ENCODE measurements at places on chromosomes 7 and 10.

GRCh38 chr10:70234668-70235447 lies 1.6 kb upstream of the PPA1 start:
- no peak for DNase-seq

DNA sequence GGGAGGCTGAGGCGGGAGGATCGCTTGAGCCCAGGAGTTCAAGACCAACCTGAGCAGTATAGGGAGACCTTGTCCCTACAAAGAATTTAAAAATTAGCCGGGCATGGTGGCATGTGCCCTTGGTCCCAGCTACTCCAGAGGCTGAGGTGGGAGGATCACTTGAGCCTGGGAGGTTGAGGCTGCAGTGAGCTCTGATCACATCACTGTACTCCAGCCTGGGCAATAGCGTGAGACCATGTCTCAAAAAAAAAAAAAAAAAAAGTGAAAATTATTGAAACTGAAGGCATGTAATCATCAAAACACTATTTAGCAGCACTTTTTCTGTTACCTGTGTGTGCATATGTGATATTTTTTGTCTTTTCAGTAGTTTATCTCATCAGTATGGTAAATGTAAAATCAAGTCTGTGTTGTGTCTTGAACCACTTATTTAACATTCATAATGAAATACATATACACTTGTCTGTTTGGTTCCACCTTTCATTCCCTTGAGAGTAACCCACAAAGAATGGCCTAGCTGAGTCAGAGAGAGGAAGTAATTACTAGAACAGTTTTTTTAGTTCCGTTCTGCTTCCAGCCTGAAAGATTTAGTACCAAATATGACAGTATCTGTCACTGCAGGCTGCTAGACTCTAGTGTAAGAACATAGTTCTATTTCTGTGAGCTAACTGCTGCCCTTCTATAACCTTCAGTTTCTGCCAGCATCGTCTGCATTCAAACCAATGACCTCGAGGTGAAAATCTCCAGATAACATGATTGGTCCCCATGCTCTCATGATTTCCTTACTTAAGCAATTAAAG lies 68.6 kb downstream of the MMRN2 start:
- no peak for DNase-seq

- DNase-seq: no peak
These were observed at the start of gene LRRN3 for GRCh38 chr7:111090846-111091245. TSS of gene LRRN3 (plus strand) at chr7:111091127. CDS start at chr7:111122773, 31,646 bp downstream.

DNA sequence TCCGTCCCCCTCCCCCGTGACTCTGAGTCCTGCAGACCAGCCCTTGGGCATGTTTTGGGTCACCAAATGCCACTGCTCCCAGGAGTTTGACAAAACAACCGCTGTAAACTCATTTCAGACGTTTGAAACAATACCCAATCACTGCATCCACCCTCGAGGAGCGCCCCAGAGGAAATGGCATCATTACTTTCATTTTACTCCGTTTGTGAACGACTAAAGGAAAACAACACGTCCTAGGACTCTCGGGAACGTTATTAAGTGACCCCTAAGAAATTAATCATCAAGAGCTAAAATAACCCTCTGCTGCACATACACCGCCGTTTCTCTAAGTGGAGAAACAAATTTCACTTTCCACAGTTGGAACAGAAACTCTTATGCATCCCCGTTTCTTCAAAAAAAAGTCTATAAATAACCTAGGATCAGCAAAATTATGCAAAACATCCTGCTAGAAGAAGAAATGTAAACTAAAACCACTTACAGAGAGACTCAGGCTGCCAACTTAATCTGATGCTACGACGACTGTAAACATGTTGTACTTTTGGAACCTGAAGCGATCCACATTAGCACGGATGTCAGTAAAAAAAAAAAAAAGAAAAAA lies 109.9 kb upstream of the EFCAB10 start:
- peak; percentile 30 for DNase-seq

DNA sequence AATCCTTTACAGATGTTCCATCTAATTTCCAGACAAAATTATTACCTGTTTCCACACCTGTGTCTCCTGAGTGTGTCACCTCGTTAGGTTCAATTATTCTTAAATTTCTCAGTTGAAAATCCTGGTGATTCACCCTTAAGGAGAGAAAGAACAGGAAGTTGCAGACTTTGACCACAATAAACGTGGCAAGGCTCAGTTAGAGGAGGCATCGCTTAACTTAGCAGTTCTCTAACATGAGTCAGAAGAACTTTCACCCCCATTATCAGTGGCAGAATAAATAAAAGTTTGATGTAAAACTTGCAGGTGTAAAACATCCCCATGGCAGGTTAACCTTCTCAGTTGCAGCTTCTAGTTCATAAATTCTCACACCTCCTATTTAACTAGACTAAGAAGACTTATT lies 8.3 kb downstream of the XPNPEP1 start:
- no peak for DNase-seq

DNA sequence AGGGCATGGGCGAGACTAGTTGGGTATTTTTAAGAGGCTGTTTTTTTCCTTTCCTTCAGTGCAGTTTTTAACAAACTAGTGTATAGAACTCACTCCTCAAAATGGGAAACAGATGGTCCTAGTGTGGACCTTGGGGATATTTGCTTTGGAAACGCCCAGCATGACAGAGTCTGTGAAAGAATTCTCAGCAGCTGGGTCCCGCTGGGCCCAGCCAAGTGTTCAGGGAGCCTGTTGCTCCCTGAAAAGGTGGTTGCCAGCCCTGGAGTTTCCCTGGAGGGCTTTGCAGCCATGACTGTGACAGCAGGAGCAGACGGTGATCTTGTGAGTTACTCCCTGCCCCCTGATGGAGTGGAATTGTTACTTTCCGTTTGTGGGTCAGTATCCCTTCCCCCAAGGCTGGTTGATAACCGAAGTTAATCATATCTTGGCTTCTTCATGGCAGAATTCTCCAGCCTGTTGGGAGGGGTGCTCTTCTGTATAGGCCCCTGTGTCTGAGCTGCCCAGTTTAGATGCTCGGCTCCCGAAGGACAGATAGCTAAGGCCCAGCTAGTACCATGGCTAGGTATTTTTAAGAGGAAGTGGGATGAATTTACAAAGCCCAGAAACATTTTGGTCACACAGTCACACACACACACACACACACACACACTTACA lies 278.6 kb upstream of the HABP2 start:
- no peak for DNase-seq

GRCh38 chr7:31027161-31027965 lies 24.7 kb upstream of the ADCYAP1R1 start:
- DNase-seq: no peak

DNA sequence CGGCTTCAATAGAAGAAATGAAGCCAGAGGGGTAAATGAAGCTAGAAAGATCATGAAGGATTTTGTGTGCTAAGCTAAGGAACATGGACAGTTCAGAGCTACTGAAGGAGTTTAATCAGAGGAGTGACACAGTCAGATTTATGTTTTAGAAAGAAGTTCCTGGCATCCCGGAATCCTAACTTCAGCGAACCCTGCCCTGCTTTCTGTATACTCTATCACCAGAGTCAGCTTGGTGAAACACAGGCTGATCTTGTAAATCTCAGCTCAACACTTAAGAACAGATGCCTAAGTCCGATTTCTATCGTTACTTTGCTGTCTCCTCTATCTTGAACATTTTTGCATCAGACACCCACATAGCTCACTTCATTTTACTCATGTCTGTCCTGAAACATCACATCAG lies 9.1 kb downstream of the AHR start:
- DNase-seq: no peak

DNA sequence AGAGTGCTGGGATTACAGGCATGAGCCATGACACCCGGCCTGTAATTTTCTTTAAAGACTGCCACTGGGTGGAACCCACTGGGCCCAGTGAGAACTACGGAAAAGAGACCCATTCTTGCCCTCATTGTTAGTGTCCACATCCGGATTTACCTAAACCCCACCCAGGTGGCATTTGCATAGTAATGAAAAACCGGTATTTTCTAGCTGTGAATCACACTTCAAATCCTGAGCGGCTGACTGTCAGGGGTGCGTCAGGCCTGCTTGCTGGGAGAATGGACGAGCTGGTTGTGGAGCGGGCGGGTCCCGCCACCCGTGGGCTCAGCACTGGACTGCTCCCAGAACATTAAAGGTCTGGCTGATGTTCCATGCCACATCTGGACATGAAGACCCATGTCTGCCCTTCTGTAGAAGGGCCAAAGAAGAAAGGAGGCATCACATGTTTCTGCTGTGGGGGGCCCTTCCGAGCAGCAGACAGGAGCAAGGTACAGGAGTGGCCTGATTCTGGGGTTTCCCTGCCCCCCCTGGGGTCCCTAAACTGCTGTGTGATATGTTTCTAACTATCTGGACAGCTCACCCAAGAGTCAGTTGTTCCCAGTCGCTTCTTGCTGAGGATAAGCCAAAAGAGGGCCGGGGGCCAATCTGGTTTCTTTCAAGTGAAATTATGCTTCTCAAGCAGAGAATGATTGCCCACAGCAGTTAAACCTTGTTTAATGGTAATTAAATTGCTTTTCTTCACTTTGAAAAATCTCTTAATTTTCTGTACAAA lies 46.4 kb downstream of the KIAA1217 start:
- DNase-seq: no peak

DNA sequence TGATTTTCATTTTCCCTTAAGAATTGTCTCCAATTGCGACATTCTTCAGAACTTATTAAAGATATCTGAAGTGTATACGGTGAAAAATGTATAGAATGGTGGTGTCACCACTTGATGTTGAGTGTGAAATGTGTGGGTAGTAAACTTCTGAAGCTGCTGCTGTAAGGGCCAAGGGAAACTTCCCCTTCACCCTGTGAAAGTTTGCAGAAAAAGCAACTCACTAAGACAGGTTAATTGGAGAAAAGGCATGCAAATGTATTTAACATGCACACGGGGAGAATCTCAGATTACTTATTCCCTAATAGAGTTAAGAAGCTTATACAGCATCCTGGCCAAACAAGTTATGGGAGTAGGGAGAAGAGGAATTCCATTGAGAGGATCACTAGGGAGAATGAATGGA lies 173.0 kb downstream of the NSUN6 start:
- no peak for DNase-seq

DNA sequence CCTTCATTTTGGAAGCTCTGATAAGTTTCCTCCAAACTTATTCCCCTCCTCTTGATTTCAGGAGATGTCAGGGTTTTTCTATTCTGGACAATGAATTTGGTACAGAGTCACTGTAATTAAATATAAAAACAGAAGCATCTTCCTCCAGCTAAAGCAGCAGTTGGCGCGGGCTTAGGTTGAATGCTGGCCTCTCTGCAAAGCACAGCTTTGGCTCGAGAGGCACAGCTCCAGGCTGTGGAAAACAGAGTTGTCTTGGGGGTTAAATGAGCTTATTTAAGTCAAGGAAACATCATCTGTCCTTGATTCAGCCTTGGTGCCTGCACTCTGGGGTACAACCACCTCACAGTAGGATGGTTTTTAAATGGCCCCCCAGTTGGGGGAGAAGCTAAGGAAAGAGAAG lies 35.0 kb upstream of the PDCD4 start:
- DNase-seq: no peak

- DNase-seq: no peak
These were observed 4.2 kb downstream of the CTBP2 start for GRCh38 chr10:125156196-125156595.

DNA sequence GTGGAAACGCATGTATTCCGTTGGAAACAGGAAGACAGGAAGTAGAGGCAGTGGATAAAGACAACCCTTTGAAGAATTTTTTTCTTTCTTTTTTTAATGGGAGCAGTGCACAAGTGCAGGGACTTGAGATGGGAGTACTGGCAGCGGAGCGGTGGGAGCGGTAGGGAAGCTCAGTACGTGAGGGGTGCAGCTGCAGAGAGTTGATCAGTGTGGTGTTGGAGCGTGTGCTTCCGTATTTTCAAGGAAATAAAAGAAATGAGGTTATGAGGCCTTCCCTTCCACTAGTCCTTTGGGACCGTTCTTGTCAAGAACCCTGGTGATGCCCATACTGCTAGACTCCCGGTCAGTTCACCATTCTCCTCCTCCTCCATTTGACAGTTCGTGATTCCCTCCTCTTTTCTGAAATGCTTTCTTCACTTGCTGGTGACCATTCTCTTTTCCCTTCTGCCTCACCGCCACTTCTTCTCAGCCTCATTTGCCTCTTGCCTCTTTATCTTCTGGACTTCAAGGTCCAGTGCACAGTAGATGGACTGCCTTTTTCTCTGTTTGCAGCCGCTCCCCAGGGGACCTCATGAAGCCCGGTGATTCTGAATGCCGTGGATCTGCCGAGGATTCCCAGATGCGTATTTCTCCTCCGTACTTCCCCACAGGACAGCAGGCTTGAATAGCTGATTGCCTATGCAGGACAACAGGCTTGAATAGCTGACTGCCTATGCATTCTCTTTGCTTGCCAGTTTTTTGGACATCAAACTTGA lies 39.1 kb upstream of the TMEM236 start:
- no peak for DNase-seq

DNA sequence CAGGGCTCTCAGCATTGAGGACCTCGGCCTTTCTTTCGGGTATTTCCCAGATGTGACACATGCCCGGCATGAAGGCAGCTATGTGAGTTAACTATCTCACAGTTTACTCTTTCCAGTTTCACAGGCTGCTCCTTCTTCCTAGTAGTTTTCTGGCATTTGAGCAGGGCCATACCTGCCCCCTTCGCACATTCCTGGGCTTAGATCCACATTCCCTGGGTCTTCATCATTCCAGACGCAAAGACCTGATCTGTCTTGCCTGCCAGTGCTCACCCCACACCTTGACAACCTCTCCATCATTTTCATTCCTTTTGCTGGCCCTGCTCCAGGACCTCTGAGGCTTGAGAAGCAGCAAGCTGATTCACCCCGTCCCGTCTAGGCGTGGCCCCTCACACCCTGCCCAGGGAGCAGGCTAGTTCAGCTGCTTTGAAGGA lies 227.5 kb downstream of the WDR11 start:
- DNase-seq: no peak

DNA sequence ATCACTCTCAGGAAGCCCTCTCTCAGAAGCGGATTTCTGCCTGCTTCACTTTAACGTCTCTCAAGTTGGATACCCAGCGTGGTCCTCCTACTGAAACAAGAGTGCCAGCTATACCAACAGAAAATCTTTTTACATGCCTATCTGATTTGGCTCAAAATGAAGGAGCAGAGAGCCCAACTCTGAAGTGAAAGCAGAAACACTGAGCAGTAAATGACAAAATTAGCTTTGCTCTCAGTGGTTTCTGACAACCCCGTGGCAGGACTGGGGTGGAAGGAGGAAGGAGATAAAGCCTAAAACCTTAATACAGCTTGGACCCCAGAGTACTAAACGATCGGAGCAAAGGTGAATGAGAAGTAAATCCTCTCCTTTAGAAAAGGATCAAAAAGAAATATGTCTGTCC lies 25.1 kb upstream of the GPR37 start:
- DNase-seq: no peak

DNA sequence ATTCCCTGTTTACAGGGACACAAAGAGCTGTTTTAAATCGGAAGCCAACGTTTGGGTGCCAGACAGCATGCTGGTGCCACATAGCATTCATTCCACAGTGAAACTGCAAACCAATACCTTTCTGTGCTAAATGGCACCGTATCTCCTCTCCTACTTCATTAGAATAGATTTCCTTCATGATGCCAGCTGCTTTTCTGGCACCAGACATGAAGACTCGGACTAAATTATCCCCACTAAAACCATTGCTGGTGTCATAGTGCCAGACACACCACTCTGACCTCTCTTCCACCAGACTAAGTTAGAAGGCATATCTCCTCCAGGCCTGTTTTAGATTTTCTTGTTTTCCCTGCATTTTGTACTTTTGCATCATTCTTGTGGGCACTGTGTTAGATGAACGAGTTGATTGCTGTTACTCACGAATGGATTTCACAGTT lies 155.1 kb downstream of the ETV1 start:
- no peak for DNase-seq

GRCh38 chr7:64908358-64908757 lies 5.3 kb downstream of the ZNF273 start:
- DNase-seq: no peak

- no peak for DNase-seq
These were observed 177.3 kb upstream of the RNF32 start for GRCh38 chr7:156463280-156463679.

GRCh38 chr10:49335364-49335972 lies 36.5 kb downstream of the C10orf71 start:
- DNase-seq: no peak
